ENCODE measurements at places on chromosomes 2 and 18. TPM values are rescaled to one million over a fixed set of nuclear protein-coding genes. Genes with fewer than 3 reads are reported as not detected.

DNA sequence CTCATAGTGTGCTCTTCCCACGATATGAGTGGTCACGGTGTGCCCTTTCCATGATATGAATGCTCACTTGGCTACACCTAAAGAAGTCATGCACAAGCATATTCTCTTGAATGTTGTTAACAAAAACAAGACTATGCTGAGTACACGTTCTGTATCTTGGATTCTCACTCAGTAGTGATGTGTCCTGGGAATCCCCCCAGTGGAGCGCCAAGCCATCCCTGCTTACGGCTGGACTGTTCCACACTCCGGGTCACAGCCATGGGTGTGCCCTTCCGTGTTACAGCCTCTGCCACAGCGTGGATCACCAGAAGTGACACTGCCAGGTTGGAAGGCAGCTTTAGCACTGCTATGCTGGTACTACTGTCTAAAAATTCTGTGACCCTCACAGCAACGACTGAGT is 59.1 kb downstream of the TPO start:
- no peak for DNase-seq

DNA sequence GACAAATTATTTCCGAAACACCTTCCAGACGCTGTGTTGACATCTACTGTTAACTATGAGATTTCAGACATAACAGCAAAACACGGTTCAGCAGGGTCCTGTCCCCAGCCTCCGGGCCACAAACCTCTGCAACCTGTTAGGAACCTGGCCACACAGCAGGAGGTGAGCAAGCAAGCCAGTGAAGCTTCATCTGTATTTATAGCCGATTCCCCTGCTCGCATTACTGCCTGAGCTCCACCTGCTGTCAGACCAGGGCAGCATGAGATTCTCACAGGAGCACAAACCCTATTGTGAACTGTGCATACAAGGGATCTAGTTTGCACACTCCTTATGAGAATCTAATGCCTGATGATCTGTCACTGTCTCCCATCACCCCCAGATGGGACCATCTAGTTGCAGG is 31.1 kb downstream of the NDUFA10 start:
- no peak for DNase-seq

DNA sequence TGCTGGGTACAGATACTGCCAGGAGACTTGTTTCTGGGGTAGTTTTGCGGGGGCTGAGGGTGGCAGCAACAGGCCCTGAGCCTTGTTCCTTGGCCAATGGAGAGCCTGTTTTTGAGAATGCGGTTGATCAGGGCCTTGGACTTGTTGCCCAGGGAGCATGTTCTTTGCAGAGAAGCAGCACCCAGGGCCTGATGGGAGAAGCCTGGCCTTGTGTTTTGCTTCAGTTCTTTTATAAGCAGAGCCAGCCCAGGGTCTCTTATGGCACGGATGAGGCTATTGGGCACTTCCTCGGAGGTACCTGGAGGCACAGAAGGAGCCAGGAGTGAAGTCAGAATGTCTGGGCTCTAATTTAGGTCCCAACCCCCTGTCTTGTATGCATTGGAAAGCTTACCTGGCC is 85.1 kb upstream of the MCFD2 start:
- no peak for DNase-seq

DNA sequence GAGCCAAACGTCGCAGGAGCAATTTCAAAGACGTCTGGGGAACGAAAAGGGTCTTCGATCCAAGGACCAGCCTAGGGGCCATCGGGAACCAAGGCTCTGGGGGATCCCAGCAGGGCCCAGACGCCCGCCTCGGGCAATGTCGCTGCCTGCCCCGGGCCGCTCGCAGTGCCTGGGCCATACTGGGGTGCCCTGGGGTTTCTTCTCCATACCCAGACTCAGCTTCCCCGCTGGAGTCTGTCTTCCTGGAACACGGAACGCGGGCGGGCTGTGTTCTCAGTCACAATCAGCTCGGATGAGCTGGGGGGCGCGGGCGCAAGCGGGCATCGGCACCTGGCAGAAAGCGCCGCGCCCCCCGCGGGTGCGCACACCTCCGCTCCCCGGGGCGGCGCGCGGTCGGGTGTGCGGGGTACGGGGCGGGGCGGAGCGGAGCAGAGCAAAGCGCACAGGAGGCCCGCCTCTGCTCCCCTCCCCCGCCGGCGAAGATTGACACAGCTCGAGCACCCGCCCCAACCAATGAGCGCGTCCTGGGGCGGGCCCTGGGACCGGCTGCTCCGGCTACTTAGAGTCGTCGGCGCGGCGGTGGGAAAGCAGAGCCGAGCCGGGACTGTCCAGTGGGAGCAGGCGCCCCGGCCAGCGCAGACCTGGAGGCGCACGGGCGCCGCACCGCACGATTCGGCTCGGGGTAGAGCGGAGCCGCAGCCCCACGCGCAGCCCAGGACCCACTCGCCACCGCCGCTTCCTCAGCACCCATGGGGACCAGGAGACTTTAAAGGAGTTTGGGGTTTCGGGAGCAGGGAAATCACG is at the start of gene LRATD1:
Gene LRATD1 (plus strand): TSS at position 585 of the 804 bp plus-strand sequence. CDS start 1,263 bp downstream, outside the sequence.
- DNase-seq = no peak

DNA sequence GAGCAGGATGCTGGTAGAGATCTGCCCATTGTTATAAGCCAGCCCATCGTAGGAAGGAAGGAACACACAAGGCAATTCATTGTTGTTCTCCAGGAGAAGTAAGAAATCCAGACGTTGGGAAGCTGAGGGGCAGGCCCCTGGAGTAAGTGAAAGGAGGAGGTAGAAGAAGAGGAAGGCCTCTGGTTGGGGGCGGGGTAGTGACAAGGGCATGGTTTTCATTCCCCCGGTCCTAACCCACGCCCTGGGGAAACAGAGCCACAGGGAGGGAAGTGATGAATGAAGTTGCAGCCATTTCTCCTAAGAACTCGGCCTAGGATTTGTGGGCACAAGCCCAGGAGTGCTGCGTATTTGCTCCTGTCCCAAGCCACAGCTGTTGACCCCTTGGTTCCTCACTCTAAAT is 18.0 kb downstream of the LBH start:
- DNase-seq = no peak

GRCh38 chr2:173353556-173353955 is 1.1 kb upstream of the CDCA7 start:
- DNase-seq = no peak

- no peak for DNase-seq
Measured at GRCh38 chr18:7325126-7325430, 94.2 kb downstream of the LRRC30 start.

DNA sequence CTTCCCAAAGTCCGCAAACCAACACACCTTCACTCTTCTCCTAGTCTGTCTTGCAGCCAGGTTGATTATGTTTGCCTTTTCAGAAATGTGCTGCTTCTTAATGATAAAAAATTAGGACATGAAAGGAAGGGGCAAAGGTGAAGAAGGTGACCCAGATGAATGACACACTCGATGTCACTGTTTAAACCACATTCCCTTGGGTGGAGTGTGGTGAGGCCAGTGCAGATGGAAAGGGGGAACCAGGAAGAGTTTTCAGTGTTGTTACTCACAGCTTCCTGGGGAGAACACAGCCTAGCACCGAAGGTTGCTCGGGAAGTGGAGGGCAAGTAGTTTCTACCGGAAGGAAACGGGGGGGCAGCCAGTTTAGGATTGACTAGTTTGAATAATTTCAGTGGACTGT is 57.2 kb upstream of the BOD1L2 start:
- no peak for DNase-seq

DNA sequence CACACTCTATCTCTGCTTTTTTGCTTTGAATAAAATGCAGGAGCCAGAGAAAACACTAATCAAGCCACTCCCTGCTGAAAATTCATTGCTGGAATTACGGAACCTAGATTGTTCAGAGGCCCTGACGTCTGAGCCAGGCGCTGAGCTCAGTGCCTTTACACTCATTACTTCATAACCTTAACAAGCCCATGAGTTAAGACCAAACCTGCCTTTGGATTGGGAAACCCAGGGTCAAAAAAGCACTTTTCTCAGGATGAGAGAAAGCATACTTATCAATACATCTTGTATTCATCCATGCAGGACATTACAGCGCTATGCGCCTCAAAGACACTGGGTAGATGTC is 762 bp downstream of the INO80C start:
- no peak for DNase-seq

- DNase-seq = no peak
Measured at GRCh38 chr2:219165058-219165911, 4.5 kb downstream of the SLC23A3 start.

GRCh38 chr2:88538362-88538917 is 85.9 kb upstream of the FOXI3 start:
- no peak for DNase-seq

- peak; percentile 13 for DNase-seq
Measured at GRCh38 chr18:26549263-26550094, 1.1 kb upstream of the KCTD1 start.

DNA sequence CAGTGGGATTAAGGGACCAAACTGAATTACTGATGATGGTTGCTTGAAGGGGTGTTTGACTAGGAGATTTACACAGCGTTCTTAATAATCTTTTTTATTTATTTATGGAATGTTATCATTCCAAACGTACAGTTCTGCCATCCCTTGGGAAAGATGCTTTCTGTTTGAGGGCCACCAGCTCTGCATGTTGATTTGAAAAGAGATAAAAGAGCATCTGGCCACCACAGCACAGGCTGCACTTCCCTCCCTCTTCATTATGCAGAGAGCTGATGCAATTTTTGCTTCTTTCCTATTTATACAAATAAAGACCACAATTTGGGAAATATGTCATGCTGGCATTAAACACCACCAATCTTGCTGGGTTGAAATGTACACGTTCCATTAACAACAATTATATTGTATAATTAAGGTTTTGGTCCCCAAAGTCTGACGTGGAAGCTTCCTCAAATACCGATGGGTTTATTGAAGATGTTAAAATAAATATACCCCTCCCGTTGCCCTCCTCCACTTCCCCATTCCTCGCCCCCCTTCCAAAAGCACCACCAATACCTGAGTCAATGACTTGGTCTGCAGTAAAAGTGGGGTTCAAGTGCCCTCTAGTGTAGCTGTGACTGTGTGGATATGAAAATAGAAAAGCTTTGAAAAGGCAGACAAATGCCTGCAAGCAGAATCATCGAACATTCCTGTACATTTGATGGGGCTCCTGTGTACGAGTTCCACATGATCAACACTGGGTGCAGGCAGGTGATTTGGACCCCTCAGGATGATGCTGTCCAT is 211.9 kb downstream of the HRH4 start:
- DNase-seq = peak; percentile 71

GRCh38 chr2:172927641-172928357 is 147.8 kb upstream of the MAP3K20 start:
- no peak for DNase-seq

DNA sequence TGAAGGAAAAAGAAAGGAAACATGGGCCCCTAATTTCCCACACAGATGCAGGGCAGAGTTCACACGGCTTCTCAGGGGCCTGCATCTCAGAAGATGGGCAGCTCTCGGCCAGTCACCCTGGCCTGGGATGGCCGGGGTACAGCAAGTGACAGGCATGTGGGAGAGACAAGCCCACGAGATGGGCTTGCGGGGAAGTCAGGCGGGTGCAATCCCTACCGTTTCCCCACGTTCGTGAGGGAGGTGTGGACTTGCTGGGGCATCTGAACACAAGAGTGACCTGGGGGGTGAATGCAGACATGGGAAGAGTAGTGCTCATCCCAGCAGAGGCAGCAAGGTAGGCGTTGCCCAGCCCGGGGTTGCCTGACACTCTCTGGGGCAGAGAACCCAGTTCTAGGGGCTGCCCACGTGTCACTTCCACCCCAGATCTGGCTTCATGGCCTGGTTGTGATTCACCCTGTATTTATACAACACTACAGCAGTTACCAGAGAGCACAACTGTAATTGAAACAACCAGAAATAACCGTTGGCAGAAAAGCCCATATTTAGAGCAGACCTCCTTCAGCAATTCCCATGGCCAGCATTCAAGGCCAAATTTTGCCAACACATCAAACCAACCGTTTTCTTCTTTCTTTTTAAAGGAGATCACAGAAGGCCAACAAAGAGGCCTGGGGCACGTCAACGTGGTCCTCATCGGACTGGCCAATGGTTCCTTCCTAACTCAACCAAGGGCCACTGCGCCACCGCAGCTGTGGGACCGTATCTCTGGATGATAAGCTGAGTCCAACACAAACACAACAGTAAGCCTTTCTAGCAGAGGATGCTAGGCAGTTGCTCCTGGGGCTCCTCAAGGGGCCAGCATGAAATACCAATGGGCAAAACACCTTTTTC is 58.4 kb downstream of the PARD6G start:
- no peak for DNase-seq

GRCh38 chr18:47949202-47949601 is 18.7 kb upstream of the SMAD2 start:
- no peak for DNase-seq

Gene RASGRP3
- total RNA-seq = 5.7 TPM

Gene EVX2
- not detected for total RNA-seq

Gene MAP3K19
- total RNA-seq = under 0.01 TPM

Gene EMILIN1
- total RNA-seq = 31.2 TPM

Gene GALNT3
- total RNA-seq = 2.2 TPM

Gene SALL3
- total RNA-seq = not detected

Gene SRD5A2
- not detected for total RNA-seq

Gene ADD2
- total RNA-seq = 4.3 TPM

Gene UCN
- 2.2 TPM for total RNA-seq

All from hematopoietic multipotent progenitor cell (in vitro differentiated cells).